ENCODE measurements at places on chromosomes 5 and 9.

GRCh38 chr5:168591302-168592013 is 12.3 kb upstream of the PANK3 start:
- no peak for DNase-seq

GRCh38 chr5:101482931-101483330 is 579.8 kb upstream of the ST8SIA4 start:
- no peak for DNase-seq

- no peak for DNase-seq
Observed at GRCh38 chr9:111481885-111482636, 2.1 kb downstream of the ECPAS start.

DNA sequence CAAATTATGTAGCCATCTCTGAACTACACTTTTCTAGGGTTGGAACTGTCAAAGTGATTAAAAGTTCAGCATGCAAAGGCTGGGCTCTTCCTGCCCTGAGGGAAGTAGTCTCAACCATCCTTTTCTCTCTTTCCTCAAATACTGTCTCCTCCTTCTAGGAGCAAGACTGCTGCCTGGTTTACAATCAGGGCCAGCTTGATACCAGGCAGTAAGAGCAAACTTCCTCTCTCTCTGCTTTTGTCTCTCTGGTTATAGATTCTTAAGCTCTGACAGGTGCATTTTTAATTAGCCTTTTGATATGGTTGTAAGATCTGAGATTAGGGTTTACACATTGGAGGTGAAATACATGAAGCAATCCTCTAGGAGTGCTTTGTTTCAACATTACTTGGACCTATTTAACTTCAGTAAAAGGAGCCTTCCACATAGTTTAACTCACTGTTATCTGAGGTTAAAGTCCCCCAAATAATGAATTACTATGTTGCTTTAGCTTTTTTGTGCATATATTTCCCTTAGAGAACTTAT is 436.1 kb downstream of the SPATA31D1 start:
- no peak for DNase-seq

Data from adrenal gland (tissue), 19 donors.